ENCODE measurements at places on chromosomes 5 and 9. TPM values are rescaled to one million over a fixed set of nuclear protein-coding genes. Genes with fewer than 3 reads are reported as not detected.

The SHOC1 gene
- not detected for total RNA-seq

The CER1 gene
- total RNA-seq, result not detected

The CDO1 gene
- 0.28 TPM for total RNA-seq

The ZNF483 gene
- 6.0 TPM for total RNA-seq

The SPINK4 gene
- total RNA-seq, result not detected

The SLC4A9 gene
- total RNA-seq, result 0.43 TPM

DNA sequence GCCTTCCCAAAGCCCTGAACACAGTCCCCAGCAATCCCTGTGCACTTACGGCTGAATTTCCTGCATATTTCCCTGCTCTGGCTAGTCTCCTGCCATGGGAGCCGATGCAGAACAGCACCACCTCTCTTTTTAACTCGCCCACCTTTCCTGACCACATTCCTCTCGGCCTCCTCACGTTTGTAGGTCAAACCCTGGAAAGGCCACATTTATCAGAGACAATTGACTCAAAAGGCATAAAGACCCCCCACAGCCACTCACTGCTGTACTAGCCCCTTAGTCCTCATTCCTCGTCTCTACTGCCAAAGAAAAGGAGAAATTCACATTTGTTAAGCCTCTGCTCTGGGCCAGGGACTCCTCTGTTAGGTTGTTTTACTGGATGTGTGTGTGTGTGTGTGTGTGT is 43.6 kb downstream of the ENC1 start:
- no peak for DNase-seq

- no peak for DNase-seq
Measured at GRCh38 chr5:116507051-116507537, 67.5 kb downstream of the SEMA6A start.

DNA sequence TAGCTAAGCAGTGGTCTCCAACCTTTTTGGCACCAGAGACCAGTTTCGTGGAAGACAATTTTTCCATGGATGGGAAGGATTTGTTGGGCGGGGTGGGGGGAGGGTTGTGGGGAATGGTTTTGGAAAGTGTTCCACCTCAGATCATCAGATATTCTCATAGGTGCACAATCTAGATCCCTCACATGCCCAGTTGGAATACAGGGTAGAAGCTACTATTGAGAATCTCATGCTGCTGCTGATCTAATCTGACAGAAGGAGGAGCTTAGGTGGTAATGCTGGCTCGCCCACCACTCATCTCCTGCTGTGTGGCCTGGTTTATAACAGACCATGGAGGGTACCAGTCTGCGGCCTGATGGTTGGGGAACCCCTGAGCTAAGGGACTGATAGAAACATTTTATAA is 662.7 kb upstream of the RGMB start:
- no peak for DNase-seq

DNA sequence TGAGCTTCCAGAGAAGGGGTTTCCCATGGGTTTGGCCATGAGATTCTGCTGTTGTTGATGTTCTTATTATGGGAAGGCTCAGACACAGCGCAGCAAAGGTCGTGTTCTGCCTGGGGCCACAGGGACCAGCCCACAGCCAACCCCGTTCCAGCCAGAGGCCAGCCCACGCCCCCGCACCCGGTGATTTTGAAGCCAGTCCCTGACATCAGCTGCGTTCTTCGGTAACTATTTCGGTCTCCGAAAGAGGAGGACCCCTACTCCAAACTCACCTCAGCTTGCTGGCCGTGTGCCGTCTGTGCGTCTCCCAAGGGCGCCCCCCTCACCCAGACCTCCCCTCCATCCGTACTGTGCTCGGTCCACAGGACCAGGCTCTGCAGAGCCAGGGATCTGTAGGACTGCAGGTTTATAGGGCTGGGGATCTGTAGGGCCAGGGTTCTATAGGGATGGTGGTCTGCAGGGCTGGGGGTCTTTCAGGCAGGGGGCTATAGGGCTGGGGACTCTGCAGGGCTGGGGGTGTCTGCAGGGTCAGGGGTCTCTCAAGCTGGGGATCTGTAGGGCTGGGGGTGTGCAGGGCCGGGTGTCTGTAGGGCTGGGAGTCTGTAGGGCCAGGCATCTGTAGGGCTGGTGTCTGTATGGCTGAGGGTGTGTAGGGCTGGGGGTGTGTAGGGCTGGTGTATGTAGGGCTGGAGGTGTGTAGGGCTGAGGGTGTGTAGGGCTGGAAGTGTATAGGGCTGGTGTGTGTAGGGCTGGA is 11.8 kb downstream of the COL5A1 start:
- DNase-seq, result no peak

GRCh38 chr5:40381676-40382363 is 297.9 kb upstream of the PTGER4 start:
- no peak for DNase-seq

DNA sequence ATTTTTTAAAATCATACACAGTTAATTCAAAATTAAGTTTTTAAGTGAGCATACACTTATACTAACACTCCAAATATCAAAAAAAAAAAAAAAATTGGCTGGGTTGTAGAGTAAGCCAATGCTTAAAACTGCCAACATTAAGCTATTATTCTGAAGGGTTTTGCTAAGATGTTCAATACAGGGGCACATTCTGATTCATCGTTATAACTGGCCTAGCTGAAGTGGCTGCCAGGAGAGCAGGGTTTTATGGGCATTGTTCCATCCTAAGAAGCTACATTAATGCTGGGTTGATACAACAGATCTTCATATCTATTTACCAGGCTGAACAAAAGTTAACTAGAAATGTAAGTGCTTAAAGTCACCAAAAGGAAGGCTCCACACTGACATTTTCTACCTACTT is 13.4 kb downstream of the ELAVL2 start:
- no peak for DNase-seq

DNA sequence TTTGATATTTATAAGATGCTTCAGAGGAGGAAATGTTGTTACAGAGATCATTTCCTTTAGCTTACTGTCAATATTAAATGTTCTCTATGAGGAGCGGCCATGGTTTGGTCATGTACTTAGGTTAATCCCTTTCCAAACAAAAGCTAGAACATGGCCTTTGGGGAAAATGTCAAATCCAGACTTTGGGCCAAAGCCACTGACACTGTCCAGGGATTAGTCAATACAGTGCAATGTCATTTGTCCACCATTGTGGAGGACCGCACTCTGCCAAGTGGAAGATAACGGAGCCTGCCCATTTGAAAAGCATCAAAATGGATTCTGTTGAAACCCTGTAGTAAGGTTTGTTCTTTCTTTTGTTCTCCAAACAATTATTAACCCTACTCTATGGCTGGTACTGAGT is 50.1 kb downstream of the FRMPD1 start:
- DNase-seq, result no peak

DNA sequence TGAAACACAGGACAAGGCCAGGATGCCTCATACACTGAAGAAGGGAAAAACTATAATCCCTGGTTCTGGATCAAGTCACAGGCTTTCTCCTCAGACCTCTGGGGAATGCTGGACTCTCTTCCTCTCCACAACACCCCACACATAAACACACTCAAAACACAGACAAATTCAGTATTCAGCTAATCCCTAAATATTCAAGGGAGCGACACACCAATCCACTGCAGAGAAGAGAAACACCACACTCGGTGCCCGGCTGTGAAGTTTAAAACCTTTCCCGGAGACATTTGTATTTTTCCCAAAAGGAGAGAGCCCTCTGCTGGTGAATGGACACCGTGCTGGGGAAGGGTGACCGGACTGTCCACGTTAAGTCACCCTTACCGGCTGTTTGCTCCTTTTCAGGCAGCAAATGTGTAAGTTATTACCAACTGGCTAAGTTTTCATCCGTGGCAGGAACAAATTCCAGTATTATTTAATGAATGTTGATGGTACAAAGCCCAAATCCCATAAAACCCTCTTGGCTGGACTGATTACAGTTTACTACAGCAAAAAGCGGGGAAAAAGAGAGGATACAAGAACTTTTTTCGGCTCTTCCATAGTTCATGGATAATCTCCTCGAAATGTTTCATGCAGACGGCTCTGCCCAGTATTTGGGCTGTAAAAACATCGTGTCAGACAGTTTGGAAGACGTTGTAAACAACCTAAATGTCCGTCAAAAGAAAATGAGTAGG is 130.9 kb upstream of the SLC30A5 start:
- no peak for DNase-seq

DNA sequence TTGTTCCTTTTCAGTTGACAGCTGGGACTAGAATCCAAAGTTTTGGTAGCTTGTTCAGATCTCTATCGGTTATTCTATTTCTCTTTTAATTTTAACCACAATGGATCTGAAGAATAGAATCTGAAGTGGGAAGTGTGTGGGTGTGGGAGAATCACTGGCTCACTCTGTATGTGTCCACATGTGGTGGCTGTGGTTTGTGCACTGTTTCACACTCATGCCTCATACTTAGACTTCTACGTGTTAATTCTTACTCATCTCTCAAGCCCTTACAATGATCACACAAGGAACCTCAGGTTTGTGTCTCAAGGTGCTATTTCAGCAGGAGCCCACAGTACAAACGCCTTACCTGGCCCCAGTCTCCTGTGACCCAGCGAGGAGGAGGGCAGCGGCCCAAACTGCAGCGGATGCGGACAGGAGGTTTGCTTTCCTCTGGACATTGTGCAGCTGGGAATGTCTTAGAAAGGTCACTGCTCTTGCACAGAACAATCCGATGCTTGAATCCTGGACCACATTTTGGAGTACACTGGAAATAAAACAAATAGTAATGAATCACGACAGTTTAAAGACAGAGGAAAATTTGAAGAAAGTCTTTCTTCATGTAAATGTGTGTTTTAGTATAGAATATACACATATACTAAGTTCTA is 309.1 kb downstream of the ADAMTS6 start:
- peak; percentile 28 for DNase-seq

GRCh38 chr5:42676362-42676761 is 80.3 kb upstream of the CCDC152 start:
- no peak for DNase-seq

DNA sequence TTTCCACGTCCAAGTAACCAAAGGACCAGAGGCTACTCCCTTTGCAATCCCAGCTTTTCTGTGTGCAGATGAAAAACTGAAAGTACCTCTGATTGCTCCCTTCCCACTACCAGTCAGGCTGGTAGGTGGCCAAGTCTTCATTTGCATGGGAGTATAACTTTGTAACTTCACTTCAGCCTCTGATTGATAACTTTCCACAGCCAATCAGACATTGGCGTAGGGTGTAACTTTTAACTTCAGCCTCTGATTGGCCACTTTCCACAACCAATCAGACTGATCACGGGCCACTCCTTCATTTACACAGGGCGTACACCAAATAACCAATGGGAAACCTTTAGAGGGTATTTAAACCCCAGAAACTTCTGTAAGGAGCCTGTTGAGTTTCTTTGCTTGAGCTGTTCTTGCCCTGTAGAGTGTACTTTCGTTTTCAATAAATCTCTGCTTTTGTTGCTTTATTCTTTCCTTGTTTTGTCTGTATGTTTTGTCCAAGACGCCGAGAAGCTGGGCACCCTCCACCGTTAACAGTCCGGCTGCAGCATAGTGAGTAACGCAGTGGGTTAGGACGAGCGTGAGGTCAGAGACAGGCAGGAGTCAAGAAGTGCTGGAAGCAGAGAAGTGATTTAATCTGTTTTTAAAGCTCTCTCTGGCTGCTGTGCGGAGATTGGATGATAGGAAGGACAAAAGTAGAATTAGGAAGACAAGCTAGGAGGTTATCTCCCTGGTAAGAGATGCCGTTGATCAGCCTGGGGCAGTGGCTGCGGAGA is 3.5 kb upstream of the EXOSC2 start:
- no peak for DNase-seq

- no peak for DNase-seq
Measured at GRCh38 chr9:123438321-123438720, 82.3 kb downstream of the CRB2 start.

DNA sequence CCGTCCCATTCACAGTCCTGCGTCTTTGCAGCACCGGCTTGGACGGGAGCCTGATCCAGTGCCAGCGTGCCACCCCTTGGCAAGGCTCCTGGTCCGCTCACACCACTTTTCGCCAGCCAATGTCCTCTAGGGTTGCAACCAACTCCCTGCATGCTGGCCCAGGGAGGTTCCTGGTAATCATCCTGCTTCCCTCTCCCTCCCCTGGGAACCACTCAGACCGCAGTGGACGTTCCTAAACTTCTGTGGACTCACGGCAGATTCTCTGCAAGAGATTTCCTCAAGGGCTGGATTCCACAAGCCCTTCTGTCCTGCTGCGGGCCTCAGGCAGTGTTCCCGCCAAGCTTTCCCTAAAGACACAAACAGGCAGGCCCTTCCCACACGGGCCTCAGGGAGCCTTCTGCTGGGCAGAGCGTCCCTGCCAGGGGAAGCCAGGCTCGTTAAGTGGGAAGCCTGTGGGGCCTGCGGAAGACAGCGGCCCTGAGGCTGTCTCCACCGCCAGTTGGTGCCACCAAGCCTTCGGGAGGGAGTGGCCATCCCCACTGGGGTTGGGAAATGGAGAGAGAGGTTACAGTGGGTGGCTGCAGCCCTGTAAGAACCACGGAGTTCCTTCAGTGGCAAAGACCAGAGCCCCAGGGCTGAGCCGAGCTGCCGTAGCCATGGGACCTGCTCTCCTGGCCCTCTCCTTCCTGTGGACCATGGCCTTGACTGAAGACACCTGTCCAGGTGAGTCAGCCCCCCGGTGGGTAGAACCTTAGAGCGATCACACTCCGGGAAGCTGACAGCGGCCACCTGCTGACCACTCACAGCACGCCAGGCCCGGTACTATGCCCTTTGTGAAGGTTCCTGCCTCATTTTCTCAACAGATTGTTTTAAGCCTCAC is 16.4 kb upstream of the FCN2 start:
- DNase-seq, result no peak

DNA sequence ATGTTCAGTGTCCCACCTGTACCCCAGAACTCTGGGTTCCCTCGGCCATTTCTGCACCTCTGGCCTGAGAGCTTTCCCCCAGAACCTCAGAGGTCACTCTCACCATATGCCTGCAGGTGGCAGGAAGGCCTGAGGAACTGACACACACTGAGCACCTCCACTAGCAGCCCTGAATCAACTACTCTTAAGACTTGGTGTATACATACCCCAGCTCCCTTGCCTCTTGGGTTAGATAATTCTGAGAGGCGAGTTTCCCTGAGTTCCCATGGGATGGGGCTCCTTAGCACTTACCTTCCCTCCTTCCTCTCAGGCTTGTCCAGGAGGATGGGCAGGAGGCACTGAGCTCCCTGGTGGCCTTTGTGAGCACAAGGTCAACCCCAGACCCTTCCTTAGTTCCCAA is 86.1 kb downstream of the HSD17B3 start:
- no peak for DNase-seq

DNA sequence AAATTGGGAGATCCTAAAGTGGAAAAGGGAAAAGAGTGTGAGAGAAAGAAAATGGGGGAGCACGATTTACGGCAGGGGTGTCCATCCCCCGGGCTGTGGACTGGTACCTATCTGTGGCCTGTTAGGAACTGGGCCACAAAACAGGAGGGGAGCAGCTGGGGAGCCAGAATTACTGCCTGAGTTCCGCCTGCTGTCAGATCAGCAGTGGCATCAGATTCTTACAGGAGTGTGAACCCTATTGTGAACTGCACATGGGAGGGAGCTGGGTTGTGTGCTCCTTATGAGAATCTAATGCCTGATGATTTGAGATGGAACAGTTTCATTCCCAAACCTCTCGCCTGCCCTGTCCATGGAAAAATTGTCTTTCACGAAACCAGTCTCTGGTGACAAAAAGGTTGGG is 108.3 kb upstream of the ADAMTSL1 start:
- DNase-seq, result no peak

- DNase-seq, result no peak
Measured at GRCh38 chr5:152527358-152528052, 122.4 kb upstream of the NMUR2 start.

Measured in activated CD4-positive, alpha-beta memory T cell treated with anti-CD3 and anti-CD28 coated beads, Interleukin-2, amount 10 ng/mL, durations not matched to agents 7 days and 5 days (primary cell).